Stimulated activated CD8-positive, alpha-beta memory T cell treated with anti-CD3 and anti-CD28 coated beads, Interleukin-15, amount 100 ng/mL, for 24 hours (primary cell): ENCODE measurements at places on chromosomes 4 and X.

- no peak for DNase-seq
These were observed 28.2 kb upstream of the RASSF6 start for GRCh38 chr4:73648478-73648877.

- no peak for DNase-seq
These were observed 19.4 kb upstream of the GRSF1 start for GRCh38 chr4:70859066-70859465.

- no peak for DNase-seq
These were observed 561.5 kb downstream of the ANKRD50 start for GRCh38 chr4:124151031-124151430.

DNA sequence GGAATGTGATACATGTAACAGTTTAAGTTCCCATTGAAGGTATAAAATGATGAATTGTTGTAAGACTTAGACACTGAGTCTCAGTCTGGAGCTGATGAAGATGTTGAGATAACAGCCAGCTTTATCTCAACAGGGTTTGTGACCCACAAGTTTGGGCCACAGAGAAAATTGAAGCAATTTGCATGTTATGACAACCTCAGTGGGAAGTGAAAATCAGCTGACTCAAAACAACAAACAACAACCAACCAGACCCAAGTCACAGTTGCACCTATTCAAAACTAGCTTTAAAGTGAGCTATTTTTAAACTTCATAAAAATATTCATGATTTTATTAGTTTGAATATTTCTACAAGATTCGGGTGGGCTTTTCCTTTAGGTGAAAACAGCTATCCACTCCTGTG, 8.0 kb downstream of the SFRP2 start:
- no peak for DNase-seq

GRCh38 chrX:154378799-154379568, at the start of gene EMD:
EMD (plus strand) TSS chrX:154379295; CDS start chrX:154379485, 190 bp downstream.
- peak; percentile 79 for DNase-seq

GRCh38 chrX:133175605-133176004, 42.5 kb downstream of the TFDP3 start:
- DNase-seq, result no peak

DNA sequence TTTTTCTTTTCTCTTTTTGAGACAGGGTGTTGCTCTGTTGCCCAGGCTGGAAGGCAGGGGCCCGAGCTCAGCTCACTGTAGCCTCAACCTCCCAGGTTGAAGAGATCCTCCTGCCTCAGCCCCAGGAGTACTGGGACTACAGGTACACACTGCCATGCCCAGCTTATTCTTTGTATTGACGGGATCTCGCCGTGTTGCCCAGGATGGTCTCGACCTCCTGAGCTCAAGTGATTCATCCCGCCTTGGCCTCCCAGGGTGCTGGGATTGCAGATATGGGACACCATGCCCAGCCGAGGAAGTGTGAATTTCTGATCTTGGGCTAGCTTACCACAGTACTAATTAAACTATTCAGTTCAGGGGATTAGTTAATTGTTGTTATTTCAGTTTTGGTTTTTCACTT, 28.6 kb upstream of the FAM193A start:
- no peak for DNase-seq

GRCh38 chrX:37926700-37927099, 79.3 kb upstream of the DYNLT3 start:
- DNase-seq, result no peak

- DNase-seq, result peak; percentile 2
These were observed 30.7 kb downstream of the ARHGEF9 start for GRCh38 chrX:63754136-63754859.

- no peak for DNase-seq
These were observed 505.4 kb upstream of the FAM241A start for GRCh38 chr4:111639876-111640275.

DNA sequence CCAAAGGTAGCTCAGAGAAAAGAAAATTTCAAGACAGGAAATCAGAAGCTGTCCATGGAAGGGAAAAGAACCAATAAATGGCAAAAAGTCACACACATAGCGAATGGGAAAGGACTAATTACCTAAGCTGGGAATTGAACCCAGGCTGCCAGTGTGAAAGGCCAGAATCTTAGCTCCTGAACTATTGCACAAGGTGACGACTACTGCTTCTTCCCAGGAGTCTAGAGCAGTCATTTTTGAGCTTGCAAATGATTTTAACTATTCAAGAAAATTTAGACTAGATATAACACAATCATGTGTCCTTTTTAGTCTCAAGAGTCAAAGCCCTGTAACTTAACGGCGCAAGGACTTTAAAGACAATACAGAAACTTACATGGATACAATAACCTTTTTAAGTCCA, 34.1 kb upstream of the ZNF81 start:
- no peak for DNase-seq

- no peak for DNase-seq
These were observed 271.8 kb upstream of the ARX start for GRCh38 chrX:25287521-25287920.

DNA sequence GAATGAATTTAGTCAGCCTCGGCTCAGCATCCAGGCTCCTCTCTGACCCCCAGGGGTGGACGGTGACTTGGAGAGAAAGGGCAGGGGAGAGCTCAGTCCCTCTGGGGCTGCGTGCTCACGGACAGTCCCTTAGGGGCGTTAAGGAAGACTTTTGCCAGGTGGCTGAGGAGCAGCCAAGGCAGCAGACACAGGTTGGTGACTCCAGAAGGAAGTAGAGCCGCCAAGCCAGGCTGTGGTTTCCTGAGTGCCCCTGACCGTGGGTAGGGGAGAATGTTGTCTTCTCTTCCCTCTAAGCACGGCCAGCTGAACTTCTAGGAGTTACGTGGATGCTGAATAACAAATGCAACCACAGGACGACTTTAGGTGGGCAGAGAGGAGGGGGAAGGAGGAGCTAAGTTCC, 91.0 kb upstream of the MTM1 start:
- DNase-seq, result no peak

- no peak for DNase-seq
These were observed 150.1 kb upstream of the SFRP2 start for GRCh38 chr4:153938994-153939393.

DNA sequence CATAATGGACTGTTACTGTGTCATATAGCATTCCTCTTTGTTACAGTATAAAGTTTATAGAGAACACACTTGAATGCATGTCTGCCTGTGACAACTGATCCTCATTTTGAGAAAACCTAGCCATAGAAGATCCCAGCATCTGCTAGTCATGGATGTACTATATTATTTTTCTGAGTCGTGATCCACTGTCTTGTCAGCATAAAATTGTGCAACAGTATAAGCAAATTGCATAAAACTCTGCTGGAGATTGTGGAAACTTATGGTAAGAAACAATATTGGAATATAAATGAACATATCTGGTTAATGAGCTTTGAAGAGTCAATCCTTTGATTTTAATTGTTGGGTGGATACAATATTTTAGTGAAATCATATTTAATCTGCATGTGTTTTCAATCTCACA, 3.6 kb downstream of the NEIL3 start:
- DNase-seq, result no peak

- DNase-seq, result no peak
These were observed 741 bp downstream of the ANAPC4 start for GRCh38 chr4:25377572-25378436.

GRCh38 chrX:18789916-18790315, 82.5 kb downstream of the PPEF1 start:
- no peak for DNase-seq

GRCh38 chr4:55269470-55269869, 76.6 kb upstream of the SRD5A3 start:
- DNase-seq, result no peak

DNA sequence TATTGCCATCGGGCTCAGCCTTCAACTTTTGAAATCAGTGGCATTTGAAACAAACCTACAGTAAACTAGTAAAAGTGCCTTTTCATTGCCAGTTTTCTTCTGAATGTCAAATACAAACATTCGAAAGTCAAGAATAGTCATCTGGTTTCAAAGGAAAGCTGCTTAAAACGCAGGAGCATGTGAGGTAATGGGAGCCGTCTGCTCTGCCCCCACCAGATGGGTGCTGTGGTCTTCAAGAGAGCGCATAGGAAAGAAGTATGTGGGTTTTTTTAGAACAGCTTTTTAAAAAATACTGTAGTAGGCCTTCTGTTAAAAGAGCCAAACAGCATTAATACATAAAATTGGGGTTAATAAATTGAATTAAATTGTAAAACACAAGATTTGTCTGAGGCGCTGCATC, 88.6 kb downstream of the STOX2 start:
- DNase-seq, result no peak

- DNase-seq, result no peak
These were observed 31.0 kb upstream of the HTRA3 start for GRCh38 chr4:8238515-8239053.

GRCh38 chrX:39762266-39762841, 335.4 kb downstream of the BCOR start:
- no peak for DNase-seq

- DNase-seq, result no peak
These were observed 519.8 kb downstream of the GBA3 start for GRCh38 chr4:23212558-23212957.

DNA sequence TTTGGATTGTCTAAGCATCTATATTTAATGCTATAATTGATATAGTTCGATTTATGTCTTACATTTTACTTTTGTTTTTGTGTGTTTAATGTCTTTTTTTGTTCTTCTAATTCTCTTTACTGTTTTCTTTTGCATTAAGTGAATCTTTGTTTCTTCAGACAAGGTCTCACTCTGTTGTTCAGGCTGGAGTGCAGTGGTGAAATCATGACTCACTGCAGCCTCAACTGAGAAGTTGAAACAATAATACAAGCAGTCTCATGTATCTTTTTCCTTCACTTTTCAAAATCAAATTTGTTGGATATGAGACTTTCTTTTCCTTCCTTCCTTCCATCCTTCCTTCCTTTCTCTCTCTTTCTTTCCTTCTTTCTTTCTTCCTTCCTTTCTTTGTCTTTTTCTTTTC, 1401.6 kb downstream of the ADGRL3 start:
- DNase-seq, result no peak

DNA sequence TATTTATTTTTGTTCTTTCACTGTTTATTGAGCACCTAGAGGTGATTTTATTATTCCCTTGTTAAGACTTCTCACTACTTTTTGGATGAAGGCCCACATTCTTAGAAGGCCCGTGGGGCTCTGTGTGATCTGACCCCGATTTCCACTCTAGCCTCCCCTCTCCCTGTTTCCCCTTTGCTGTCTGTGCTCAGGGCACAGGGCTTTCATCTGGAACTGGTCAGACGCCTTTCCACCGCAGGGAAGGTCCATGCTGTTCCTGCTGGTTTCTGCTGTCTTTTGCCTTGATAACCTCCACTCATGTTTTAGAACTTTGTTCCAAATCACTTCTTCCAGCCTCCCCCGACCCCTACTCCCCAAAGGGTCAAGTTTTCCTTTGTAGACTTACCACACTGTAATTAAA, 31.3 kb upstream of the ANAPC4 start:
- DNase-seq, result no peak

DNA sequence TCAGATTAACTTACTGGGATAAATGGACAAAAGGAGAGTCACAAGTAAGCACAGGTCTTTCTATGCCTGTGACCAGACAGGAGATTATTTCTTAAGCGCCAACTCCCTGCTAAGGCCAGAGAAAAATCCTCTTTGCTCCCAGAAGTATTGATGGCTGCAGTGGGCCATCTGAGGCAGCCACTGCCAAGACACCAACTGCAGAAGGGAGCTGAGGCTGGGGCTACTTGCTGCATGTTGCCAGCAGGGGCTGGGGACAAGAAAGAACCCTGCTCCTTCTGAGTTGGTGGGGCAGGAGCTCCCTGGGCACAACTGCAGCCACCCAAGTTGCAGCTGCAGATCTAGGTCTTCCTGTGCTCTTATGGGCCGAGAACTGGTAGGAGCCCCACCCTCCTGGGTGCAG, 1075.3 kb downstream of the PCDH18 start:
- no peak for DNase-seq
